ENCODE measurements at places on chromosomes 12 and 14.
A peak's percentile ranks its signal among the peaks of the same experiment; 100 is the strongest.

DNA sequence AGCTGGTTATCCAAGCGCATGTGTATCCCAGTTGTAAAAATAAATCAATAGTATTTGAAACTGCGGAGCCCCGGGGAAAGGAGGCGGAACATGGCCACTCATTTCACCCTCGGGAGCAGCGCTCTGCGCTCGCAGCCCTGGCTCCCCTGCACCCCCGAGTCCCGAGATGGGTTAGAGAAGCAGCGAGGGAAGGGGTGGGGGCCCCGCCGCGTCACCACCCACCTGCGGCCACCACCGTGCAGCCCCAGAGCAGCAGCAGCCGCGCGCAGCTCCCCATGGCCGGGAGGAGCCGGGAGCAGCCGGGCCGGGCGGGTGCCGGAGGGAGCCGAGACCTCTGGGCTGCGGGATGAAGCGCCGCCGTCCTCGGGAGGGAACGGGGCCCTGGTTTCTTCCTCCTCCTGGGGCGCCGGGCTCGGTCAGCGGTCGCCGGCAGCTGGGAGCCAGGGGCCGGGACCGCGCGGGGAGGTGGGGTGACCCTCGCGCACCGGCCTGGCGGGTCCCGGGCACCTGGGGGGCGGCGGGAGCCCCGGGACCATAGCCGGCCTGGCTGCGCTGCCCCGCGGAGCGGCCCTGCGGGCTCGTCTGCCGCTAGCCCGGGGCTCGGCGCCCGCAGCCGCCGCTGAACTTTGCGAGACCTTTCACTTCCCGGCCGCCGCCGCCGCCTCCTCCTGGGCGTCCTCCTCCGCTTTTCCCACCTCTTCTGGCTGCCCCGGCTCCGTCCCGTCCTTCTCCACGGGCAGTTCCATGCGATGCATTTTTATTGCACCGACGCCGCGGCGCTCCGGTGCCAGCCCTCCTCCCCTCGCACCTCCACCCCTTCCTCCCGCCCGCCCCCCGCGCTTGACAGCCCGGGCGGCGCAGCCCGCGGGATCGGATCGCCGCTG is at the start of gene NTN4:
Gene NTN4 (minus strand): TSS at position 732 of the 884 bp plus-strand sequence. CDS start 455 bp downstream, at position 277.
- peak; percentile 65 for DNase-seq

DNA sequence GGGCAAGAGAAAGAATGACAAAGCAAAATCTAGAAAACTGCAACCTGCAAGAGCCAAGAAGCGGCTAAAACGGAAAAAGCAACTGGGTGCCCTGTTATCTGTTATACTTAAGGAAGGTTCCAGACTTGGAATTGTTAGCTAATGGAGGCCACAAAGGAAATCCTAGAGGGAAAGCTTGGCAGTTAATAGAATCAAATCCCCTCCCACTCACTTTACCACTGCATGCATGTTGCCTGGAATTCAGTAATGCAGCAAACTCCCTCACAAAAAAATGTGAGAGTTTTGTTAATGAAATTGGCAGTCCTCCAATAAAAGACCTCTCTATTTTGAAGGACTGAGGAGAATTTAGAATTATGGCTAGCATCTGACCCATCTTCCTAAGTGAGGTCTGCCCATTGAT is 164.2 kb upstream of the SOX5 start:
- DNase-seq = no peak

- DNase-seq = no peak
These were observed 117.6 kb downstream of the SUDS3 start for GRCh38 chr12:118493962-118494361.

DNA sequence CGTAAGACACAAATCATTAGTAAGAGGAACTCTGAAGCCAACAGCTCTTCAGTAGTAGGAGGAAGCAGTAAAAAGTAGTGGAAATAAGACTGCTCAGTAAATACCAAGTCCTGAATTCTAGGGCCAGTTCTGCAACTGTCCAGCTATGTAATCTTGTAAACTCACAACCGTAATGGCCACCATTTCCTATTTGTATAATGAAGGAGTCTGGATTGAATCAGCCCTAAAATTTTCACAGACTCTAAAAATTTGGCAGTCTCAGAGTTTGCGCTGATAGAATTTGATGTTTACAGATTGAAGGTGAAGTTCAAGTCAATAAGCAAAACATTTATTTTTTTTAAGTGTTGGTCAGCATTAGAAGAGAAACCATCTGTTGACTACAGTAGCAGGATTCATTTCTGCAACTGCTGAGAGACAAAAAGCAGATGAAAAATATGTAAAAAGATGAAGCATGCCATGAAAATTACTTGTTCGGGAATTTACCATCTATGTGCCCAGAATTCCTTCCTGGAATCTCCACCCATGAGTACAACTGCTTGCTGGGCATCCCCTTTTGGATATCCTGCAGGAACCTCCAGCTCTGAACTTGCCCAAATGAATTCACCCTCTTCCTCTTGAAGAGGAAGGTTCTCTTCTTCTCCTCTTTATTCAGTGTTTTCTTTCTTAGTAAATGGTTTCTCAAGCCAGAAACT is 47.5 kb downstream of the GALNT4 start:
- no peak for DNase-seq

DNA sequence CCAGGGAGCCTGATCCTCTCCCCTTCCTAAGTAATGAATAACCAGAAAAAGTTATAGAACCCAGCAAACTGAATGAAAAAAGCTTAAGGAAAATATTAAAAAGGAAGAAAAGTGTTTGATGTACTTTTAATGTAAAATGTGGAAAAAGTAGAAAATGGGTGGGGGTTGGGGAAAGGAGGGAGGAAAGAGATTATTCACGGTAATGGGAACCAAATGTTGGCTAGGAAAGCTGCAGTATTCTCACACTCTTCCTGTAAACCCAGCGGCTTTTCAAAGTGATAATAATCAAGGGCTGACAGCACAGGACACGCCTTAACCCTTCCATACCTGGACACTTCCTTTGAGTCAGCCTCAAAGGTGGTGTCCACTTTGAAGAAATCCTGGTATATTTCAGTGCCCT is 139.2 kb downstream of the TGFB3 start:
- DNase-seq = no peak

- DNase-seq = peak; percentile 70
These were observed 33.2 kb downstream of the MARK3 start for GRCh38 chr14:103418481-103418818.

- no peak for DNase-seq
These were observed 18.8 kb upstream of the BEGAIN start for GRCh38 chr14:100605706-100606686.

GRCh38 chr12:55019784-55020183 is at the start of gene NEUROD4:
Gene NEUROD4 (plus strand): TSS chr12:55019974. CDS start chr12:55026440, 6,466 bp downstream.
- peak; percentile 68 for DNase-seq

DNA sequence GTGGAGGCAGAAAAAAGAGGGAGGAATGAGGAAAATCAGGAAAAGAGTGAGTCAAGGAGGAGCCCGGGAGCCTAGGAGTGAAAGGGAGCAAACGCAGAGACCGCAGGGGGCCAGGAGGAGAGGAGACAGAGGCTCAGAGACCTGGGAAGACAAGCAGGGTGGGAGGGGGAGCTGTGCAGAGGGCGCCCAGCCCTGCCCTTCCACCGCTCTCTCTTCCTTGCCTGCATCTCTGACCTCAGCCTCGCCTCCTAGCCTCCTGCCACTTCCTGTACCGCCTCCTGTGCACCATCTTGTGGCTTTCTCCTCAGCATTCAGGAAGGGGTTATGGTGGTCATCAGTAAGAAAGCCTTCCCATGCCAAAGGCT is 1.3 kb downstream of the CLSTN3 start:
- no peak for DNase-seq

GRCh38 chr14:22598099-22598895 is at the start of gene ABHD4:
Gene ABHD4 (plus strand): TSS chr14:22598300. CDS start chr14:22598307, 7 bp downstream.
- DNase-seq = peak; percentile 93

DNA sequence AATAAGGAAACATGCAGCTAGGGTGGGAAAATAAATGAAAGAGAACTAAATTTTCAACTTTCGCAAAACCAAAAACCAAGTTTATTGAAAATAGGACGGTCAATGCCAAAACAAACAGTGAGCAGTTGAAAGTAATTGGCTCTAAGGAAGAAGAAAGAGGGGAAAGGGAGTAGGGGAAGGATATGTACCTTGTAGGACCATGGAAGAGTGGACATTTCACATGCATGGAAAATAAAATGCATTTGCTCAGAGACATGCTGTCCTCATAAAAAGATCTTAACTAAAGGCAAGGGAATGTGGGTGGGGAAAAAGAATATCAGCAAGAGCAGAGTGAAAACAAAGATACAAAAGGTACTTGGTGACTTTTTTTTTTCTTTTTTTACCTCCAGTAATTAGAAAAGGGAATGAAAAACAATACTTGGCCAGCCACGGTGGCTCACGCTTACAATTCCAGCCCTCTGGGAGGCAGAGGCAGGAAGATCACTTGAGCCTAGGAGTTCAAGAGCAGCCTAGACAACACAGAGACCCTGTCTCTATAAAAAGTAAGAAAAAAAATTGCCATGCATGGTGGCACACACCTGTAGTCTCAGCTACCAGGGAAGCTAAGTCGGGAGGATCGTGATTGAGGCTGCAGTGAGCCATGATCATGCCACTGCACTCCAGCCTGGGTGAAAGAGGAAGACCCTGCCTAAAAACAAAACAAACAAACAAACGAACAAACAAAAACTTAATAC is 6.6 kb downstream of the TXNDC16 start:
- DNase-seq = no peak

- DNase-seq = no peak
These were observed 11.5 kb downstream of the GNS start for GRCh38 chr12:64747695-64748094.

DNA sequence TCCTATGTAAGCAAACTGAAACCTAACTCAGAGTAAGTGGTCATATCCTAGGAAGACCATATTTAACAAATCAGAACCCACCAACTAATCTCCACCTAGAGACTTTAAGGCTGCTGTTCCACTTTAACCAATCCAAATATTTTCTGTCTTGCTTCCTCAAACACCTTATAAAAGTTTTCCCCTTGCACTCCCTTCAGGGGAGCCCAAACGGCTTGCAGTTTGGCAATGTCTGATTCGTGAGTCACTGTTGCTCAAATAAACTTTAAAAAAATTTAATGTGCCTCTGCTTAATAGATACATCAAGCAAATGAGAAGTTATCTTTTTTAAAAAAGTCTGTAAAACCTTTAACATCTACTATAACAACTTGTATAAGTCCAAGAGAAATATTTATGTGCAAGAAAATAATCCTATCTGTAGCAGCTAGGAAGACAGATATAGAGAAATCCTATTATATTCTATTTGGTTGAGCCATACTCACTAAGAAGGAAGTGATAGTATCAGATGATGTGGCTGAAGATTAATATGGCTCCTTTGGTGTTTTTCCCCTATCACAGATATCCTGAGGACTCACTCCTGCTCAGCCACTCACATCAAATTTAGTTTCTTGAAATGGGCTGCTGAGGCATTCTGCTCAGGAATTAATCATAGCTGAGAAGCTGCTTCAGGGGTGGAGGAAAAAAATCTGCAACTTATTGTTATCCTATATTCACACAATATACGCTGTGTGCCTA is 65.1 kb upstream of the DUSP6 start:
- DNase-seq = peak; percentile 42
